ENCODE measurements at places on chromosomes 3 and 15. TPM values are rescaled to one million over a fixed set of nuclear protein-coding genes. Genes with fewer than 3 reads are reported as not detected.

DNA sequence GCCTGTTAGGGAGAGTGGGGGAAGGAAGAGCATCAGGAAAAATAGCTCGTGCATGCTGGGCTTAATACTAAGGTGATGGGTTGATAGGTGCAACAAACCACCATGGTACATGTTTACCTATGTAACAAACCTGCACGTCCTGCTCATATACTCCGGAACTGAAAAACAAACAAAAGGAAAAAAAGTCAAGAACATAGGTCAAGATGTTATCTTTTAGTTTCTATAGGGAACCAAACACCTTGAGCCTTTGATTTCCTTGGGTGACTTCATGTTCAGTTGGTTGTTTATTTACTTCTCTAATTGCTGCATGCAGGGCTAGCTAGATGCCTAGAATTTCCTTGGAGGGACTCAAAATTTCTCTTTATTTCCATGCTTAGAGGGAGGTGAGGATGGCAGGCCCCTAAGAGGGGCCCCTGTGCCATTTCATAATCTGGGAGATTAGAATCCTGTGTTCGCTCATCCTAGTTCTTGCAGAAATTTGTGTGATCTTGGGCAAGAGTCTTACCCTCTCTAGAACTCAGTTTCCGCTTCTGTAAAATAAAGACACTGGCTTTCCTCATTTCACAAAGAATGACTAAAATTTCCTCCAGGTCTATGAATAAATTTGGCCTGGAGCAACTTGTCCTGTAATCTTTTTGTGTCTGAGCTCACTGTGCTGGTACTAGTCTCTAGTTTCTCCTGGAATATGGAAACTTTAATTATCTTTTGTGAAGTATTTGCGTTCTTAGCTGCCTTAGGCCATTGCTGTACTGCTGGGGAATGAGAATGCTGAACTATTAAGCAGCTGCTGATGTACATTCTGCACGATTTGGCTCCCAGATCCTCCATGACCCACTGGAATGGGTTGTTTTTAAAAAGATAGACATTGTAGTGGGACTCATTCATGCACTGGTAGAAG, 457.5 kb downstream of the EDEM1 start:
- no peak for DNase-seq

DNA sequence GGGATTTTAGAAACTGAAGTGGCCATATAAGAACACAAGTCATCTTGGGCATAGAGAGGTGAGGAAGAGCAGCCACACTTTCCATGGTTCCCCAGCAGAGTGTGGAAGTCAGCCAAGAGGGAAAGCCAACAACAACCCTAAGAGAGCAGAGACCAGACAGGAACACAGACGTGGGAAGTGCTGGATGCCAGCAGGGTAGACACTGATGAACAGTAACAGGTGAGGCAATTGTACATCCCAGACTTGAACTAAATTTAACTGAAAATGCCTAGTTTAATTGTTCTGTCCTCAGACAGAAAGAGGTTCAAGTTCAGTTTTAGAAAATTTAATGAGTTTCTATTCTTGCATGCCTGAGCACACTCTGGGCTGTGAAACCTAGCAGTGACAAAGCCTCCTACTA, 212.1 kb downstream of the ATP8B4 start:
- peak; percentile 84 for DNase-seq

The RBP2 gene
- 0.78 TPM for total RNA-seq

DNA sequence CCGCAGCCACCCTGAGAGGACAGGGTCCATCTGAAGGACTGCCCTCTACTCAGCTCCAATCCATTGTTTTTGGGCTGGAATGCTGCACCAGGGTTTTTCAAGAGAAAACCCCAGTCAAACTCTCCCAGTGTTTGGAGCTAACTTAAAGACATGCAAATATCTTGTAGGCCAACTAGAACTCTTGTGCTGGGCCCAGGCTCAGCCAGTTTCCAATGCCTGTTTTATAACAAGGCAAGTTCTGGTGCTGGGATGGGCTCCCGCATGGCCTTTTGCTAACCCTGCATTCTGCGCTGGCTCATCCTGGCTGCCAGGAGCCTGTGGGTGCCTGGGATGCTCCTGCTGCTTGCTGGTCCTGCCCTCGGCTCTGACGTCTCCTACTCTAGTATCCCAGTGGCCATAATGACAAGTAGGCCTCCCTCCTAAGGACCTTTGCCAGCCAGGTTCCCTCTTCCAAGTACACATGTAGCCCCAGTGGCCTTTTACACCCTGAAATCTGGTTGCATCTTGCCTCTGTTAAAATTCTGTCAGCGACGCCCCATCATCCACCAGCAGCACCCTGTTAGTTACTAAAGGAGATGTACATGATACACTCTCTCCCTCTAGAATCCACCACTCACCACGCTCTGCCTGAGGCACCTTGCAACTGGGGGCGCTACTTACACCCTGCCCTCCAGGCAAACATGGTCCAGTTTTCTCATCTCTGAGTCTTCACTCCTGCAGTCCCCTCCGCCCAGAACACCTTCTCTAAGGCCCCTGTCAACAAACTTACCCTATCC, 30.5 kb upstream of the RAB6B start:
- no peak for DNase-seq

GRCh38 chr15:99951511-99951910, 218.3 kb upstream of the LYSMD4 start:
- no peak for DNase-seq

DNA sequence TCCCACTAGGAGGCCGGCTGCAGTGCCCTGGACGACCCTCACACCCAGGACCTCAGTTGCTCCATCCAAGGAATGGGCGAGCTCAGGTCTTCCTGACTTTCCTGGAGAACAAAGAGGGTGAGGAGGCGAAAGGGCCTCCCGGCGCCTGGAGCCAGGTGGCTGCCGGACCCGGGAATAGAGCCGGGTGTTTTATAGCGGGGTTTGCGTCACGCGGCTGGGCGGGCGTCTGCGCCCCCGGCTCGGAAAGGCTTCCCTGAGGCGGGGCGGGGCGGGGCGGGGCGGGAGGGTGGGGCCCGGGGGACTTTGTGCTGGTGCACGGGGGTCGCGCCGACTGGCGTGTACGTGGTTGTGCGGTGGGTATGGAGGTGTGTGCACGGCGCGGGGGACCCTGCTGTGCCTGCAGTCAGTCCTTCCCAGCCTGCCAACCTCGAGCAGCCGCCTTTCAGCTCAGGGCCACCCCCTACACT, 4.6 kb upstream of the PRKCD start:
- no peak for DNase-seq

DNA sequence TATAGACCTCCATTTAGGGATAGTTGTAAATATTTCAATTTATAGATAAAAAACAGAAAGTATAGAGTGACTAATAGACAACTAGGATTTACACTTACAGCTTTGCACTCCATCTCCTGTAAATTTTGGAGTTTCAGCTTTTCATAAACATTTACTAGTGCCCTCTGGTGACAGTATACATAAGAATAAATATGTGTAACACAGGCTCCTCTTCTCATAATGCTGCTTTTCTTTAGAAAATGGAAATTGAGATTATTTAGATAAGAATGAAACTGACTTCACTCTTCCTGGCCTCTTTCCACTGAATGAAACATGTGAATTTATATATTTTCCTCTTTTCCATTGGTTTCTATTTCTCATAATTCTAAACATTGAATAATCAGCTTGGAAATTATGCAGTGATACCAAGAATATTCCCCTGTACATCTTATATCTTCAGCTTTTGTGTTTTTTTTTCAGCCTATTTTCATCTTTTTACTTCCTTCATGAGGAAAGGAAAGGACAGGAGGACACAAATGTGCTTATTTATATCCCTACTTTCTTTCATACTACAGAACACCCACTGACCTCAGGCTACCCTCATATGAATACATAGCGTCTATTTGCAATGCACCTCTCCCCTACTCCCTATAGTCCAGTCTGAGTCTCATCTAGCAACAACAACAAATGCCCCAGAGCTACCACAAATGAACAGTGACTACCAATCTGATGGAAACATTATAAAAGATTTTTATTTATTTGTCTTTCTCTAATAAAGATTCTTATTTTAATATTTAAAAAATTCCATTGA, 103.1 kb upstream of the CCDC39 start:
- DNase-seq = no peak

All from myocyte (in vitro differentiated cells).